ENCODE measurements at places on chromosomes 2 and 18.

DNA sequence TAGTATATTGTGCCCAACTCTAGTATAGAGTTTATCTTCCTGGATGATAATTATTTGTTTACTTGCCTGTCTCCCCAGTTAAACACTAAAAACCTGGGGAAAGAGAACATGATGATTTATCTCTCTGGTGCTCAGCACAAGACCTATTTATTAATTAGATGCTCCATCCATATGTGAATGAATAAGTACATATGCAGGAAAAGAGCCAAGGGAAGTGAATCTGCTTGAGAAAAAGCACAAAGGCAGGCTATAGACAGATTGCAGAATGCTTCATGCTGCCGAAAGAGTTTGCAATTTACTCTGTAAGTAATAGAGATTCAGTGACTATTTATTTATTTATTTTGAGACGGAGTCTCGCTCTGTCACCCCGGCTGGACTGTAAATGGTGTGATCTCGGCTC, 37.3 kb upstream of the MFF start:
- no peak for DNase-seq

DNA sequence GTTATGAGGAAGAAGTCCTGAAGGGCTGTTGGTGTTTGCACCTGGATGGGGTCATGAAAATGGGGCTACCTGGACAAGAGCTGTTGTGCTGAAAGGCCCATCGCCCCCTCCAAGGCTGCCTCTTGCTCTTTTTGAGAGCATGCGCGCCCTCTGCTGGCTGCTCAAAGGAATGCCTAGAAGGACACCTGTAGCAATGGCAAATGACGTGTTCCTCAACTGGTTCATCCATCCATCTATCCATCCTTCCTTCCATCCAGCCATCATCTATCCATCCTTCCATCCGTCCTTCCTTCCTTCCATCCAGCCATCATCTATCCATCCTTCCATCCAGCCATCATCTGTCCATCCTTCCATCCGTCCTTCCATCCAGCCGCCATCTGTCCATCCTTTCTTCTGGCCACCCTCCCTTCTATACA, 17.2 kb upstream of the RPL31 start:
- peak; percentile 8 for DNase-seq

DNA sequence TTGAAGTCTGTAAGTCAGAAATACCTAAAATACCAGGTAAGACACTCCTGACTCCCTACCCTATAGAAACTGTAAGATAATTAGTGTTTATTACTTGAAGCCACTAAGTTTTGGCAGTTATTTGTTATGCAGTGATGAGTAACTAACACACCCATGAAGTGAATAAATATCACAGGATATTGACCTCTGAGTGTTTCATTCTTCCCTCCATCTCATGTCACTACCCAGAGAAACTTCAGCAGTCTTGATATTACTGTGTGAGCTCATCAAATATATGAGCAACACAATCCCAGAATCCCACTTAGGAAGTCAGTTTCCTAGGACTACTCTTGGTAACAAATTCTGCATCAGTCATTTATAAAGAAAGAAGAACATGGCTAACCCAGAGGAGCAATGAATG, 529.7 kb downstream of the FBXO15 start:
- DNase-seq: no peak

GRCh38 chr18:38663270-38663669, 1097.7 kb upstream of the CELF4 start:
- no peak for DNase-seq

DNA sequence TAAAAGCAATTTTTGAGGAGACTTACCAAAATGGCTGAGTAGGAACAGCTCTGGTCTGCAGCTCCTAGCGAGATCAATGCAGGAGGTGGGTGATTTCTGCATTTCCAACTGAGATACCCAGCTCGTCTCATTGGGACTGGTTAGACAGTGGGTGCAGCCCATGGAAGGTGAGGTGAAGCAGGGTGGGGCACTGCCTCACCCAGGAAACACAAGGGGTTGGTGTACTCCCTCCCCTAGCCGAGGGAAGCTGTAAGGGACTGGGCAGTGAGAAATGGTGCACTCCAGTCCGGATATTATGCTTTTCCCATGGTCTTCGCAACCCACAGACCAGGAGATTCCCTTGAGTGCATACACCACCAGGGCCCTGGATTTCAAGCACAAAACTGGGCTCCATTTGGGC, 419.0 kb downstream of the NUP35 start:
- DNase-seq: no peak

DNA sequence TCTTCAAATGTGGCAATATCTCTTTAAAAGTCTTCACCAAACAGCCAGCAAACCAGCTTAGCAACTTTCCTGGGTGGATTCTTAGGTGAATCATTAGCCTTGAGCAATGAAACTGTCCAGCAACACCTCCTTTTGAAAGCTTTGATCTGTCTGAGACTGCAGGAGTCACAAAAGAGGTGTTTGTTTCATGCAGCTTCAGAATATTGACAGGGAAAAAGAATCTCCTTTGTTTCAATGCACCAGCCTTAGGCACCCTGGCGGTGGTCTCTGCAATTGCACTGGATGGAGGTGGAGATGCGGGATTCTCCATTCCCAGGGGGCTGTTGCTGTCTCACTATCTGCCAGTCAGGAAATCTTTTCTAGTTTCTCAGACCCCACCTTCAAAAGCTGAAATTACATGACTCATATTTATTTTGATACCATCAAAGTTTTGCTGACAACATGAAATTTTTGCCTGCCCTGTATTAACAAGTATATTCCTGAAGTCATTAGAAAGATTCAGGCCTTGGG, 76.0 kb upstream of the DSG1 start:
- DNase-seq: no peak

DNA sequence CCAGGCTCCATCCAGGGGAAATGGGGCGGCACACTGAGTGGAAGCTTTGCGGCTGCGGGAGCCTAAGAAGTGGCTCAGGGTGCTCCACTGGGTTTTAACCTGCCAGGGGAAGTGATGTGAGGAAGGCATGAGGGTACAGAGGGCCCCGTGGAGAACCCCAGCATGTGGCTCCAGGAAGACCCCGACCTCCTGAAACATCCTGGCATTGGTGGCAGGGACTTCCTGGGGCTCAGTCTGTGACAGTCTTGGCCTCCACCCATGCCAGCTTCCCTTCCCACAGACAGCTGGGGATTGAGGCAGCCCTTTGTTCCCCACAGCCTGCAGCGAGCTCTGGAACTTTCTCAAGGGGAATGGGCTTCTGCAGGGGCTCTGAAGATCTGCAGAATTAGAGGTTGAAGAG, 146.6 kb downstream of the TNS1 start:
- no peak for DNase-seq

GRCh38 chr2:236964291-236964690, 121.4 kb upstream of the COPS8 start:
- no peak for DNase-seq

DNA sequence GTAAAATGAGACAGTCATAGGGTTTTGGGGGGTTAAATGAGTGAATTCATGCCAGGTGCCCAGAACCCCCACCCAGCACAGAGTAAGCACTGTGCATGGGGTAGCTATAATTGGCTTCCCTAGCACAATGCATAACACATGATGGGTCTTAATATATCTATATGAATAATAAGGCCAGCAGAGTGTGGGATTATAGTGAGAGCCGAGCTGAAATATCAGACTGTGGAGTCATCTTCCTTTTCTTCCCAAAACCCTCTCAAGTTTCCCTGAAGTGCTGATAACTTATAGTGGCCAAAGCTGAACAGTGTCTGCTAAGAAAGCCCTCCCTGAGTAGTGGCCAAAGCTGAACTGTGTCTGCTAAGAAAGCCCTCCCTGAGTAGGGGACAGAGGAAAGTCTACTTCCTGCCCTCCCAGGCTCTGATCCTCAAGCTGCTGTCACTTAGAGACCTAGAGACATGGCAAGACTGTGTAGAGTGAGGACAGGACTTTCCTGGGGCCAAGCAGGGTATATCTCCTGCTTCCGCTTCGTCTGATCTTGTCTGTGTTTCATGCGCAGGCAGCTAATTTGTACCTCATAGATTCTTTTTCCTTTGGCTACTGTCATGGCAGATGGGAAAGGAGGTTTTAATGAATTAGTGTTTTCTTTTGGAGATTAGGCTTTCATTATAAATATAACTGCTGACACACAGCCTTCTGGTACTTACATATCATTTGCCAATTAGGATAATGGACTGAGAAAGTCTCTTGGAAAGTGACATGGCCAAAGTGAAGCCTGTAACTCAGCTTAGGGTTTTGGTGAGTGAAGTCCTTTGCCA, 94.9 kb downstream of the FHOD3 start:
- DNase-seq: no peak

GRCh38 chr2:54979321-54980044, 70.8 kb downstream of the RTN4 start:
- no peak for DNase-seq

GRCh38 chr2:240573516-240574385, 5.5 kb downstream of the RNPEPL1 start:
- DNase-seq: no peak

DNA sequence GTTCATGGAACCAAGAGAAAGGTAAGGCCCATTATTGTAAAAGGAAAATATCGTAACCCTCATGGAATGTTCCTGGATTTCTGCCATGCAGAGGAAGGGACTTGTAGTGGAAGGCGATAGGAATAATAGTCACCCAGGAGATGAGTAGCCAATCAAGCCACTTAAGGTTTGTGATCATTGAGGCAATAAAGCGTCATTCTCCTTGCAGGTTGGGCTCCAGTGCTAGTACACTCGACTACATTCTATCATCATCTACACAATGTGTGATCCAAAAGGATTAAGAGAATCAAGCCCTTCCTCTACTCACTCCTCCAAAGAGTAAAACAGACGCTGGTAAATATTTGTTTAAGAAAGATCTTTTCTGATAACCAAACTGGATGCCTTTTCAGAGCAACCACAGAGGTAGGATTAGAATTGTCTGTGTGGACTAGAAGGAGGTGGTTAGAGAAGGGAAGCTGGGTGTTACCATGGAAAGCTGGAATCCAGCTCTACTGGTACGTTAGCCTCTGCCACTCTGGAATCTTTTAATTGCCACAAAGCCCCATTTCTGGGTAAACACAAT, 245.7 kb downstream of the IKZF2 start:
- DNase-seq: no peak

DNA sequence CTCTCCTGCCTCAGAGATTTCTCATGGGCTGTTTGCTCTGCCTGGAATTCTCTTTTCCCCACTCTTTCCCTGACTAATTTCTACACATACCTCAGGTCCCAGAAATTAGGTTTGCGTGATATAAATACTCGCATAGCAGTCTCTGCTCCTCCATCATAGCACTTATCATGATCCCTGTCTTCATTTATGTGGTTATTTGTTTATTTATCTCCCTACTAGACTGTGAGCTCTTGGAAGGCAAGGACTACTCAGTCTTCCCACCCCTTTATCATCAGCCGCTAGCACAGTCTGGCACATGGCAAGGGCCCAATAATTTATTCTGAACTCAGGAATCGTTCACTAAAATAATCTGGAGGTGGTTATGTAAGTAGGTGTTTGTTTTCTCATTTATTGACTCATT, 79.3 kb downstream of the ADCYAP1 start:
- no peak for DNase-seq

GRCh38 chr18:23196119-23197007, 61.1 kb downstream of the CABLES1 start:
- no peak for DNase-seq

GRCh38 chr2:176490061-176490861, 221.0 kb downstream of the MTX2 start:
- DNase-seq: no peak

- DNase-seq: no peak
Observed at GRCh38 chr2:19203866-19204265, 154.6 kb downstream of the OSR1 start.

DNA sequence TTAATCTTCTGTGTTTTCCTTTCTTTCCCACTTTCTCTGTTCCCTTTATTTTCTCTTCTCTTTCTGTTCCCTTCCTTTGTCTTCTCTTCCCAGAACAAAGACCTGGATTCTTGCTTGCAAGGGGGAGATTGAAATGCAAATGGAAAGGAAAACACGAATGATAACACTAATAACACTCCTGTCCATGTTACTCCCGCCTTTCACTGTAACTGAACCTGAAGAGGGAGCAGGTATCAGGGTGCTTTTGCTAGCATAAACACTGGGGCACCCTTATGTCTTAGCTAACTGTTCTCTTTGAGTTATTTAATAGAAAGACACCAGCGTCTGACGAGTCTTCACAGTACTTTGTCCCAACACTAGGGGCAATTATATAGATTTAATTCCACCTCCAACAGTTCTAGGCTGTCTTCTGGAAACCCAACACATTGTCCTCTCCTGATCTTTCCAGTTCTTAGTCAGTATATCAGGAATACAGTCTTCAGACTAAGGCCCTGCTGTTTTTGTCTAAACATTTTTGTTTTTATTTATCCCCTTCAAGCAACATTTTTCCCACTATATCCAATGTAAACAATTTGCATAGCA, 99.2 kb downstream of the PTPRM start:
- no peak for DNase-seq

- DNase-seq: no peak
Observed at GRCh38 chr18:71105994-71106546, 817.2 kb downstream of the SOCS6 start.

- DNase-seq: no peak
Observed at GRCh38 chr2:212644195-212644837, 105.7 kb upstream of the ERBB4 start.

GRCh38 chr2:8803658-8804379, 33.6 kb downstream of the KIDINS220 start:
- DNase-seq: no peak

GRCh38 chr2:128457716-128458115, 139.0 kb upstream of the HS6ST1 start:
- DNase-seq: no peak

- DNase-seq: no peak
Observed at GRCh38 chr2:27717070-27717795, 53.5 kb downstream of the SLC4A1AP start.

GRCh38 chr2:119772128-119772527, 12.4 kb downstream of the PTPN4 start:
- DNase-seq: no peak

DNA sequence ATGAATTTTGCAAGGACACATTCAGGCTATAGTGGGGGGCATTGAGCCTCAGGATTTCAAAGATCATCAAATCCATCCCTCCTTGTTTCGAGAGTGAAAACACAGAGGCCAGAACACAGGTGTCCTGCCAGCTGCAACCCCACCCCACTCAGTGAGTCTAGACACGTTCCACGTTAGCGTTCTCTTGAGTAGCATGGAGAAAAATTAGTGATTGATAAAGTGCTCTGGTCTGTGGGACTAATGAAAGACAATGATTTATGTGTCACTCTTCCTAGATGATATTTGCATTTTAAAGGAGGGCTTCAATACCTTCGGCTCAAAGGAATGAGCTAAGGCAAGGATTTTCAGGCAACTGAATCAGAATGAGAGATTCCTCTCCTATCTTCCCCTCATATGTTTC, 43.8 kb downstream of the SLC4A3 start:
- no peak for DNase-seq

DNA sequence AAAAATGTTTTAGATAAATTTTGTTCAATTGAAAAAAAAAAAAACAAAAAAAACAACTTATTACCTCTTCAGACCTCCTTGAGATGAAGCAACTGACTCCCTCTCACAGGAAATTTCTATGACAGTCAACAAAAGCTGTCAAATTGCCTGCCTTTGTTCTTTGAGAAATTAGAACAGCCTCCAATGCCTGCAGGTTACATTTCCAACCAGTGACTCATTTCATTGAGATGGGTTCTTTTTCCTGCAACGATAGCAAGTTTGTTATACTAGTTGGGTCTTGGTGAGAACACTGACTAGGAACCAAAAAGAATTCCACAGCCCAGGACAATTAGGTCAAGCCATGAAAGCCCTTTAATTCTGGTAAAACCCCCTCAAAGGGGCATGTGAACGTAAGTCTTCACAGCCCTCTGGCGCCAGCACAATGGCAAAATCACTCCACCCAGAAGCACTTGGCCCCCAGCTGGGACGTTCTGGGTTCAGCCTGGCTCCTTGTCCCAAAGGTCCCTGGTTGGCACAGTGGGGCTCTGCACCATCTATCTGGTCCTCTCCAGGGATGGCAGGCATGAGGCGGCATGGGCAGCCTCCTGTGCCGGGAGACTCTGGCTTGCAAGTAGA, 87.0 kb downstream of the SPP2 start:
- DNase-seq: no peak

Measured in esophagus squamous epithelium (tissue), 5 donors.